Astrocyte of the spinal cord (primary cell): ENCODE measurements at places on chromosomes 4 and X.

GRCh38 chr4:34181311-34181841 lies 2062.9 kb downstream of the ARAP2 start:
- DNase-seq = peak; percentile 89

- DNase-seq = no peak
Observed at GRCh38 chrX:97117572-97117971, 233.9 kb downstream of the RPA4 start.

DNA sequence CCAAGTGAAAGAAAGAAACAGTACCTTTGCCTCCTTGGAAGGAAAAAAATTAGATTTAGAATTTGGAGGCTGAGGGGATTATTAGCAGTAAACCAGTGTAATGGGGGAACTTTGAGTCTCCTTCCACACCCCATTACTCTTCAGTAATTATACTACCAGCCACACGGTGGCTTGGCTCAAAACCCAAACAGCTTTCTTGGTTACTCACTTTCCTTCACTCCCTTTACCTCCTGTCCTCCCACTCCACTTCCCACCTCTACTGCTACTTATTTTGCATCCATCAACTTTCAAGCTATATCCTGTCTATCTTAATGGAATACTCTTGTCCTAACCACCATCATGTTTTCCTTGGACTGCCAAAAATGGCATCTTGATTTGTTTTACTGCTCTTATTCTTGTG lies 310.6 kb upstream of the AADAT start:
- no peak for DNase-seq

DNA sequence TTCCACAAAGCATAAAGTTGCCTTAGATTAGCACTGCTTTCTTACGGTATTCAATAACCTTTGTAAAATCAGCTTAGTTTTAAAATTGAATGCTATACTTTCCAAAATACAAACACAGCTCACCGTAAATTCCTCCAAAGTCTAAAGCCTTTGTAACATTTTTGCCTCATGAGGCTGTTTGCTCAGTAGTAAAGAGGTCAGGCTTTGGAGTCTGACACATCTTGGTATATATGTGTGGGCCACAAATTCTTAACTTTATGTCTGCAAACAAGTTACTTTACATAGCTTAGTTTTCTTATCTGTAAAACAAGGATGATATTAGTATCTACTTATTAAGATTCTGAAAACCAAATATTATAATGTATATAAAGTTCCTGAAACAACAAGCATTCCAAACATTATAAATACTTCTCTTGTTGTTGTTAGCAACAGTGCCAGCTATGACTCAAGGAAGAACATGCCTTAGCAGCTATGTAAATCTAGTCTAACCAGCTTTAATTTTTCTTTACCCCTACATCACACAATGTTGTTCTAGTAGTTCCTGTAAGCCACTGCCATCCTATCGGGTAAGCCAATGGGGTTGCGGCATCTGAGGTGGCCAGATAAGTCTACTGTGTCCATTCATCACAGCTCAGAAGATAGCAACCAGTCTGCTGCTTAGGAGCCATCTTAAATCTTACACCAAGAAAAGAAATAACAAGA lies 709.0 kb downstream of the KLHL13 start:
- no peak for DNase-seq

GRCh38 chrX:119151051-119151380 lies 23.4 kb upstream of the KIAA1210 start:
- DNase-seq = no peak

DNA sequence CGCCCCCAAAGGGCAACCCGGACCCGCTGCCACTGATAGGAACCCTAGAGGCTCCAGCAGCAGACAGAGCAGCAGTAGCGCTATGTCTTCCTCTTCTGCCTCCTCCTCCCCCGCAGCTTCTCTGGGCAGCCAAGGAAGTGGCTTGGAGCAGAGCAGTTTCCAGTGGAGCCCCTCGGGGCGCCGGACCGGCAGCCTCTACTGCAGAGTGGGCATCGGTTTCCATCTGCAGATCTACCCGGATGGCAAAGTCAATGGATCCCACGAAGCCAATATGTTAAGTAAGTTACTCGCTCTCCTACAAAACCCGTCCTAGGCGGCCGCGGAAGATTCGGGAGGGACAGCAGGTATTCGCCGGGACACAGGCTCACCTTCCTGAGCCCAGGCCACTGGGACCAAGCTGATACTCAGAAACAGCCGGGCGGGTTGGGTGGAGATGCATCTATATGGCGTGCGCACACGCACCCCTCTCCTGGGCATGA lies 477 bp downstream of the FGF5 start:
- DNase-seq = peak; percentile 59

- DNase-seq = no peak
Observed at GRCh38 chr4:1112821-1113182, 562 bp downstream of the RNF212 start.

GRCh38 chr4:170004651-170005295 lies 21.4 kb downstream of the MFAP3L start:
- peak; percentile 79 for DNase-seq

DNA sequence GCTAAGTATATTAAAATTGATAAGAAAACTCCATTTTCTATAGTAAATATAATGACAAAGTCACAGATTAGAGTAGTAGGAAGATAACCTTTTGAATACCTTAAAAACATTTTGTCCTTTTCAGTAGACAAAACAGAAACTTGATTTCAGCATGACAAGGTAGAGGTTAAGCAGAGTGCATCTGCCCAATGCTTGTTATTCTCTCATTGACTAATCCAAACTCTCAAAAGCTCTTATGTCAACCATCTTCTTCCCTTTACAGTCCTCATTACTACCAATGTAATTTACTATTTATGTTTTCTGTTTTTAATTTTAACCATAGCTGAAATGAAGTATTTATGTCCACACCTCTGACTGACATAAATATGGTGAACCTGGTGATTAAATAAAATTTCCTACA lies 11.1 kb downstream of the NIPAL1 start:
- DNase-seq = no peak

GRCh38 chr4:44025376-44026020 lies 423.1 kb downstream of the KCTD8 start:
- DNase-seq = no peak

DNA sequence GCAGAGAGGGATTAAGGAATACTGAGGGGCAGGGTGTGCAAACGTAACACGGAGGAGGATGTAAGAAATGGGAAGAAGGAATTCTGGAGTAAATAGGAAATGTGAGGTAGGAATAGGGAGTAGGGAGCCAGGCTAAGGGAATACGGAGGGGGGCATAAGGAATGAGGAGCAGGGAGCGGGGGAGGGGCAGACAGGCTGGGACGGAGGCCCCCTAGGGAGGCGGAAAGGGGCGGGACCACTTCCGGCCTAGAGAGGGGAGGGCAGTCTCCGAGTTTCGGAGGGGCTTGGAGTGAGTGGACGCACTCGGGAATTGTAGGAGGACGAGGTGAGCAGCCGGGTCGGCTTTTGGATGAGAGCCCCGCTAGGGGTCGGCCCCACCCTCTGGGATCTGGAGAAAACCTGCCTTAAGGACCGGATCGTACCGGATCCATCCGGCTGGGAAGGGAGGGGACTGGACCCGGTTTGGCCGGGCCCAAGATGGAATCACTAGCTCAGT lies 612 bp downstream of the MAGED2 start:
- no peak for DNase-seq

GRCh38 chr4:141075553-141075952 lies 57.7 kb downstream of the RNF150 start:
- DNase-seq = no peak

DNA sequence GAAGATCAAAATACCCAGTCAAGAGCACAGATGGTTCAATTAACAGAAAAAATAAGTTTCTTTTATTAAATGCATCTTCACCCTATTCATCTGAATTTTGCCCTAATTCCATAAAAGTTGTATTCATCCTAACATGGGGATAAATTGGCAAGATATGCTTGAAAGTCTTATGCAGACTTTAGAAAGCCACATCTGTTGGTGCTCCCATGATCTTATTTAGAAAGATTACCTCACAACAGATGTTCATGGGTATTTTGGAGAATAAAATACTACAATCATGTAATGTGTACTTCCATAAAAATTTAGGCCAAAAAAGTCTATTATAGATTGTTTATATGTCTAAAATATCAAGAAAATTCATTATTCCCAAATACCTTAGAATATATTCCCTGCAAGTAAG lies 510.3 kb downstream of the TECRL start:
- no peak for DNase-seq

GRCh38 chr4:121198251-121198650 lies 34.1 kb upstream of the TNIP3 start:
- no peak for DNase-seq

- no peak for DNase-seq
Observed at GRCh38 chr4:174835536-174835935, 6.5 kb upstream of the GLRA3 start.

DNA sequence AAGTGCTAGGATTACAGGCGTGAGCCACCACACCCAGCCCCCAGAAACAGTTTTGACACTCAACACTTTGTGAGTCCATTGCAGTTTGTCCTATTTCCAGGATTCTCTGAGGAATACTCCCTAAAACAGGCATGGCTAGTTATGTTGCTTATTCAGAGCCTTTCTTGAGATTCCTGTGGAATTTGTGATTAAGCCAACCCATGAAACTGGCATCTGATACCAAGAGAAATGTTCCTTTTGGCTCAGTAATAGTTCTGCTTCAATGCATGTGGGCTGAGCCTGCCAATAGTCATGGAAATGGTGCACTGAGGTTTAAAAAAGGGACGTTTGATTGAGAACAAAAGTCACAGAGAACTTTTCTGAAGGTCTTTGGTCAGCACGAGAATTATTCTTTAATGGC lies 241.7 kb downstream of the PPP1R2C start:
- DNase-seq = no peak

GRCh38 chr4:101418055-101418454 lies 70.7 kb upstream of the PPP3CA start:
- DNase-seq = peak; percentile 55

GRCh38 chr4:123443401-123444289 lies 47.0 kb downstream of the SPRY1 start:
- DNase-seq = peak; percentile 8

DNA sequence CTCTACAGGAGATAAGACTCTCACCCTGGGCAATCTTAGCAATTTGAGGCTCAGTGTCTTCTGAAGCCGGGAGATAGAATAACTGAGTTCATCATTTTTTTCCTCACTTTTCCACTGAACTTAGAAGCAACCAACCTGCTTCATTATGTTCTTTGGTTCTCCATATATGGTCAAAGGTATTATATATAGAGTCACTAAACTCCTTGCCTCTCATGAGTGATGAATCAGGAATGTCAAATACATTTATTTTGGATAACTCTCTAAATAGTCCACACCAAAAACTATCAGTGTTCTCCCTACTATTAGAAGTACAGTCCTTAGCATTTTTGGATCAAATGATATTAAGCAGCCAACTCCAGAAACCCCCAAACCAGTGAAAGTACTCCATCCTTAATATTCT lies 421.5 kb upstream of the EPHA5 start:
- DNase-seq = no peak

- DNase-seq = no peak
Observed at GRCh38 chrX:2635342-2635741, 55.8 kb upstream of the CD99 start.

DNA sequence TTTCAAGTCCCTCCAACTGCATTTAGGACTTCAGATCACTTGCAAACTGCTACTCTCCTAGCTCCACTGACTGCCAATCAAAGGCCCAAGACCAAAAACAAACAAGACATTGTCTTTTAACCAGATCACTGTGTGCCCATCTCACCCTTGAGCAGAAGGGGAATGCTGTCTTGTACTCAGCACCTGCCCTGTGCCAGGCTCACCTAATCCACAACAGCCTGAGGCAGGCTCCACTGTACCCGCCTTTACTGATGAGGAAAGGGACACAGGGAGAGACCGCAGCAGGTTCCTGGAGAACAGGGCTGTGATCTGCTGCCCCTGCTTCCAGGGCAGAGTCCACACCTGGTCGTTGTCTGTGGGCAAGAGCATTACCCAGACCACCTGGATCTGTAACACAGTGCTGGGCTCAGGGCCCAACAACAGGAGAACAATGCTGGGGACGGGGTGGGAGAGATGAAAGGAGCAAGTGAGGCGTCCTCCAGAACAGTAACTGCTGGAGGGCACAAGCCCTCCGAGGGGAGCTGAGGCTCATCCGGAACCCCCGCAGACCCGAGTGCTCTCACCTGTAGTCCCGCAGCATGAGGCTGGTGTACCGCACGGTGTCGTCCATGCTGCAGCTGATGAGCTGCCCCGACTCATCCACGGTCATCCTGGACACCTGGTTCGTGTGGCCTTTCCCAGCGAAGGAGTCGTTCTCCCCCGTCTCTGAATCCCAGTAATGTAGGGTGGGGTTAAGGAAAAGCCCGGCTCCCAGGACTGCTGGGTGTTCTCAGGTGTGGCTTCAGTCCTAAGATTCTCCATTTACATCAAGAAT lies 33.9 kb downstream of the WDR1 start:
- DNase-seq = no peak

- DNase-seq = no peak
Observed at GRCh38 chr4:107896646-107897045, 34.7 kb upstream of the CYP2U1 start.

- no peak for DNase-seq
Observed at GRCh38 chr4:7394681-7395451, 39.9 kb downstream of the PSAPL1 start.

- no peak for DNase-seq
Observed at GRCh38 chr4:116949856-116950255, 135.5 kb downstream of the TRAM1L1 start.

- no peak for DNase-seq
Observed at GRCh38 chrX:151184705-151185104, 8.3 kb downstream of the GPR50 start.

DNA sequence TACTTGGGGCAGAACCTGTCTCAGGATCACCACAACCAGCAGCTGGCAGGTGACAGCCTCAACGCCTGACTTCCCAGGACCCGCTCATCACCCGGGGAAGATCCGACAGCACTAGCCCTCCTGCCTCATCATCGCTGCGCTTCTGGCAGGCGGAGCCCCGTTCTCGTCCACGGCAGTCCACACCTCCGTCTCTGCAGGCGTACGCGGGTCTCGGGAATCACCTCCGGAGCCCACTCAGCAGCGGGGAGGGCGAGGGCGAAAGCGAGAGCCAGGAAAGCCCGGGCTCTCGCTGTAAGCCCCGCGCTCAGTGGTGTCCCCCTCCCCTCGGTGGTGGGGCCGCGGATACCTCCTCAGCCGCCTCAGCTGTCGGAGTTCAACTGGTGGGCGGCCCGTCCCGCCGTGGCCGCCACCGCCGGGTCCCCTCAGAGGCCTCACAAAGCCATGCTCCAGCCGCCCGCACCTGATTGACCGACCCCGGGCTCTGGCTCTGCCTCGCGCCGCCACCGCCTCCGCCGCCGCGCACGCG lies 518 bp upstream of the CNKSR2 start:
- no peak for DNase-seq

DNA sequence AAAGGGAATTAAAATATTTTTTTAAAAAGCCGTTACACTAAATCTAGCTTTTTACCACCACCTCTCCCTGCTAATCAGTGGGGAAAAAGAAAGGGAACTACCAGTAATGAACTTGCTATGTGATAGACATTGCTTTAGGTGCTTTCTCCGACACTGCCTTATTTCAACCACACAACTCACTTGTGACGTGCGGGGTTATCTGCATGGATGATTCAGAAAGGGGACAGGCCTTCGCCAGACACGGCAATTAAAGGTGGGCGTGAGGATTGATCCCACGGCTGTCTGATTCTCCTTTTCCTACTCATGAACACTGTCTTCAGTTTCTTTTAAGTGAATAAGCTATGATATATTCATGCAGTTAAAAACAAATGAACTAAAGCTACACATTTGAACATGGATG lies 882 bp upstream of the CXCR3 start:
- no peak for DNase-seq
